IPS-NIHi11 (cell line): ENCODE measurements at places on chromosomes 1 and 21.

GRCh38 chr1:231630558-231631205 is 4.1 kb downstream of the DISC1 start:
- no peak for DNase-seq

- no peak for DNase-seq
Measured at GRCh38 chr1:44801491-44802305, 1.5 kb downstream of the PLK3 start.

DNA sequence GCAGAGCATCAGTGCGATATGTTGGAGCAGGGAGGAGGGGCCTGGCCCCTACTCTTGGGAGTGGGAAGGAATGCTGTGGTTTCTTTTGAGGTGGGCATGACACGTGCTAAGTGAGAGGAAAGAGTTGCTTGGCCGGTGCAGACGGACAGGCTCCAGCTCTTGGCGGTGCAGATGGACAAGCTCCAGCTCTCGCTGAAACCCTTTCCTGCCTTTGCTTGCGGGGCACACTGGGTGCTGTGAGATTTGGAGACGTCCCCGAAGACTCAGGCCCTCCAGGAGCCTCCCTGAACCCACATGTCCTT is 15.9 kb downstream of the PDXK start:
- no peak for DNase-seq

DNA sequence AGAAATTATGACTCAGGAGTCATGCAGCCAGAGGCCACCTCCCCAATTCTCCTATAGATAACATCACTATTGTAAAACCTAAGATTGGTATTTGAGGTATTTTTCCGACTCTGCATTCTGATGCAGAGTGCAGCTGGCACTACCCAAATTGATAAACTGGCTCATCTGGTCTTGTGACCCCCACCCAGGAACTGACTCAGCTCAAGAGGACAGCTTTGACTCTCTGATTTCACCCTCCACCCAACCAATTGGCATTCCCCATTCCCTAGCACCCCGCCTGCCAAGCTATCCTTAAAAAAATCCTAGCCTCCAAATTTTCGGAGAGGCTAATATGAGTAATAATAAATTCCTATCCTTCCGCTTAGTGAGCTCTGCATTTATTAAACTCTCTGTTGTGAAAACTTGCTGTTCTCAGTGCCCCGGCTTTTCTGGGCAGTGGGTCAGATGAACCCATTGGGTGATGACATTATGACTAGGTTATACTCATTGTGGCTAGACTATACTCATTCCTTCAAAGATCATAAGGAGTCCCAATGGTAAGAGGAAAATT is 39.4 kb upstream of the EPS15 start:
- DNase-seq, result no peak

DNA sequence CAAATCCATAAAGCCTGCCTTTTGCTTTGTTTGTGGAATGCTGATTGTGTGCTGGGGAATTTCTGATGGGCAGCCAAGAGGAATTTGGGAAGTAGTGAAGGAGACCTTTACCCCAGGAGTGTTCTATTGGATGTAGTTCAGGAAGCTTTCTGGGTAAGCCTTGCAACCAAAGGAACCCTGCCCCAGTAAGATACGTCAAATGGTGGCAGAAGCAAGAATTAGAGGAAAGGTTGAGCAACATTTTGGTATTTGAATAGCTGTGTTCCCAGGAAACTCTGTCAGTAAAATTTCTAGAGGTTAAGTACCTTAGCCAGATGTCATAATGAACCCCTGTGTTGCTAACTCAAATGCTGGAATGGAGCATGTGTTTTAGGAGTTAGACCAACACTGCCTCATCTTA is 6.4 kb downstream of the MGST3 start:
- no peak for DNase-seq
